ENCODE measurements at places on chromosomes 3 and 15.

- no peak for DNase-seq
These were observed 7.1 kb downstream of the LRRK1 start for GRCh38 chr15:100926258-100926657.

GRCh38 chr3:57727106-57727505 is 29.0 kb upstream of the SLMAP start:
- DNase-seq = no peak

- no peak for DNase-seq
These were observed 40.4 kb downstream of the LYSMD4 start for GRCh38 chr15:99692825-99693224.

GRCh38 chr3:84634668-84635067 is 324.1 kb upstream of the CADM2 start:
- DNase-seq = no peak

DNA sequence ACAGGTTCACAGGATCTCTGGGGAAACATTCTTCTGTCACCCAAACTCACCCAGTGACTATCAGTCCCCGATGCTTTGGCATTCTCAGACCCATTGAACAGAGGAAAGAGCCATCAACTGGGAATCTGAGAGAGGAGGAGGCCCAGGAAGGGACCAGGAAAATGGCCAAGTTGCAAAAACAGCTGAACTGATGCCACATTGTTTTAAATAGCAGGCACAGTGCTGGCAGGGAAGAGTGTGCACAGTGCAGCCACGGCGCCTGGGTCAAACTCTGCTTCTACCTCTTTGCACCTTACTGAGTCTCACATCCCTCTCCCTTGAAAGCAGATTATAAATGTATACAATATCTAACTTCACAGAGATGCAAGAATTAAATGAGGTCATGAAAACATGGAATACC is 66.4 kb downstream of the SRGAP3 start:
- no peak for DNase-seq

- DNase-seq = no peak
These were observed 110.5 kb downstream of the SAMMSON start for GRCh38 chr3:70110066-70110465.

- no peak for DNase-seq
These were observed 126.6 kb downstream of the WDR76 start for GRCh38 chr15:43953402-43953801.

All from fibroblast of skin of left quadriceps (primary cell).